ENCODE measurements at places on chromosomes 3 and 15. TPM values are rescaled to one million over a fixed set of nuclear protein-coding genes. Genes with fewer than 3 reads are reported as not detected.

Gene MED12L
- total RNA-seq = 8.9 TPM

Gene RASGRF1
- total RNA-seq = not detected

Gene LYZL4
- total RNA-seq = not detected

Gene DGKG
- total RNA-seq = 2.6 TPM

Gene CD96
- under 0.01 TPM for total RNA-seq

Gene ZNF80
- total RNA-seq = not detected

Gene SLC12A8
- 1.0 TPM for total RNA-seq

Gene ANKRD63
- total RNA-seq = not detected

Gene STRIT1
- total RNA-seq = 1.0 TPM

Gene CIDEC
- total RNA-seq = 9.4 TPM

Gene HDC
- total RNA-seq = 2.1 TPM

Gene TERC
- 104 TPM for total RNA-seq

Gene CMTM8
- not detected for total RNA-seq

Gene MYO5C
- total RNA-seq = 3.7 TPM

Gene GHSR
- total RNA-seq = not detected

Gene LRIG1
- total RNA-seq = 135 TPM

Gene CFAP91
- under 0.01 TPM for total RNA-seq

Gene UBE2E2
- total RNA-seq = 115 TPM

Gene TRANK1
- 5.7 TPM for total RNA-seq

All from skeletal muscle tissue (tissue), 5 donors.